Tibial nerve (tissue), 4 donors: ENCODE measurements at places on chromosomes 4 and X. TPM values are rescaled to one million over a fixed set of nuclear protein-coding genes. Genes with fewer than 3 reads are reported as not detected.

DOCK11 gene
- total RNA-seq = 50.7 TPM

FRYL gene
- 106 TPM for total RNA-seq

TCEAL5 gene
- total RNA-seq = not detected

PCDH7 gene
- total RNA-seq = 5.1 TPM
